ENCODE measurements at places on chromosomes 3 and 15. TPM values are rescaled to one million over a fixed set of nuclear protein-coding genes. Genes with fewer than 3 reads are reported as not detected.

DNA sequence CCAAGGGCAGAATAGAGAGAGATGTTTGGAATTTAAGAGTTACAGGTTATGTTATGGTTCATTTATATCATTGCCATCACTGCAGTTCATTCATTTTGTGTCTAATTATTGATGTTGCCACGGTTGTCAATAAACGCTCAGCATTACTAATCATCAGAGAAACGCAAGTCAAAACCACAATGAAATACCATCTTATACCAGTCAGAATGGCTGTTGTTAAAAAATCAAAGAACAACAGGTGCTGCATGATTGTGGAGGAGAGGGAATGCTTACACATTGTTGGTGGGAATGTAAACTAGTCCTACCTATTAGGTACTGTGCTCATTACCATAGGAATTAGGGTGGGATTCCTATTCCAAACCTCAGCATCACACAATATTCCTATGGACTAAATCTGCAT lies 350.5 kb downstream of the TIGIT start:
- H3K4me1 ChIP-seq = peaks cover 15% of the 10 kb centered on the region
- no peak overlapping the region for H3K27ac ChIP-seq
- no peak overlapping the region for H3K4me3 ChIP-seq

The CLDN16 gene
- total RNA-seq = not detected

The SPTBN5 gene
- total RNA-seq = 1.1 TPM

DNA sequence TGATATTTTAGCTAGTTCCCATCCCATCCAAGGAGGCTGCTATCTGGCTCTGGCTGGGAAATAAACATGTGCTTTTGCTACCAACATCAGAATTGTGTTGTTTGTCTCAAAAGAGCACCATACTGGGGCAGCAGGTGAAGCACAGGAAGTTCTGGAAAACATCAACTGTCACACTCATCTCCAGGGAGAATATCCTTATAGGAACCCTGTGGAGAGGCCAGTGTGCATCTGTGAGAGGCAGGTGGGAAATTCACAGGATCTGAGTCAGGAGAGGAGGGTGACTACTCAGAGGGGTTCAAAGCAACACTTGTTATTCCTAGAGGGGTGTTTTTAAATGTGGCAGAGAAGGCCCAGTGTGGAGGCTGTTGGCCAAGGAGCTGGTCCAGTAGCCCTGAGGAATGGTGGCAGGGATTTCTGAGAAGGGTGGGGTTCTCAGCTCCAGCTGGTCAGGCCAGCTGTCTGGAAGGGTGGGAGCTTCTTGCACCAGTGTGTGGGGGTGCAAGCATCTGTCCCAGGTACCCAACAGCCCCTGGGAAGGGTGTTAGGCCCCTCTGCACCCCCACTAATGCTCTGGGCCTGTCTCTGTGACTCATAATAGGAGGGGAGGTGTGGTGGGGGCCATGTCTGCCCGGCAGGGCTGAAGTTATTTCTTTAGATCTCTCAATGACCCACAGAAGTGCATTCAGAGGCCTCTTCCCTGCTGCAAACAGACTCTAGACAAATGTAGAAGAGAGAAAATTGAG lies 28.7 kb downstream of the RPSA start:
- DNase-seq = no peak
- H3K4me1 ChIP-seq = no peaks in the 10 kb centered on the region
- no peak overlapping the region for H3K27ac ChIP-seq
- H3K27me3 ChIP-seq = no peaks in the 10 kb centered on the region
- no peaks in the 10 kb centered on the region for H3K36me3 ChIP-seq

GRCh38 chr3:45730409-45731154 lies 41.4 kb downstream of the SACM1L start:
- DNase-seq = no peak
- H3K4me1 ChIP-seq = peaks cover 4% of the 10 kb centered on the region
- no peak overlapping the region for H3K4me3 ChIP-seq
- H3K27ac ChIP-seq = peak overlapping the region; percentile 59
- no peaks in the 10 kb centered on the region for H3K27me3 ChIP-seq
- H3K36me3 ChIP-seq = peaks cover 37% of the 10 kb centered on the region

The SKOR1 gene
- 0.49 TPM for total RNA-seq

The NEK11 gene
- 4.9 TPM for total RNA-seq

The DUOXA1 gene
- total RNA-seq = not detected

- H3K27ac ChIP-seq = peak overlapping the region; percentile 88
- H3K36me3 ChIP-seq = no peaks in the 10 kb centered on the region
- peaks cover 9% of the 10 kb centered on the region for H3K27me3 ChIP-seq
- peaks cover 59% of the 10 kb centered on the region for H3K4me1 ChIP-seq
Measured at GRCh38 chr3:173398111-173398479, 551 bp downstream of the NLGN1 start.
